Head of caudate nucleus (tissue), 42 donors: ENCODE measurements at places on chromosomes 16 and 17.

GRCh38 chr17:6153375-6153774 lies 83.2 kb downstream of the WSCD1 start:
- DNase-seq, result peak; percentile 24

DNA sequence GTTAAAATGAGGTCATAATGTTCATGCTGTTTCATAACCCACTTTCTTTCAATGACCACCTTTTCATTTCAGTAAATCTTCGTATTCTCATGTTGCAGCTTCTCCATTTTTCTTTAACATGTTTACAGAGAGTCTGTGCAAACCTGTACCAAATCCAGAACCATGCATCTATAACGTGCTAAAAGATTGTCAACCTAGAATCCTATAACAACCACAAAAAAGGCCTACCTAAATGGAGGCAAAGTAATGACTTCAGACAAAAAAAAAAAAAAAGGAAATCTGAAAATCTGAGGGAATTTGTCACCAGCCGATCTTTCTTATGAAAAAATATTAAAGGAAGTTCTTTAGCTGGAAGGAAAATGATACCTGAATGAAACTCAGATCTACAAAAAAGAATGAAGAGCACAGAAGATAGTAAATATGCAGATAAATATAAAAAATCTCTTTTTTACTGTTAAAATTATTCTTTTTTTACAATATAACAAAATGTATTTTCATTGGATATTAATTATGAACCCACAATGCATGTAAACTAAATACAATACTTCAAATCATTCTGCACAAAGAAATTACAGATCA lies 1.4 kb upstream of the SLFN11 start:
- no peak for DNase-seq

DNA sequence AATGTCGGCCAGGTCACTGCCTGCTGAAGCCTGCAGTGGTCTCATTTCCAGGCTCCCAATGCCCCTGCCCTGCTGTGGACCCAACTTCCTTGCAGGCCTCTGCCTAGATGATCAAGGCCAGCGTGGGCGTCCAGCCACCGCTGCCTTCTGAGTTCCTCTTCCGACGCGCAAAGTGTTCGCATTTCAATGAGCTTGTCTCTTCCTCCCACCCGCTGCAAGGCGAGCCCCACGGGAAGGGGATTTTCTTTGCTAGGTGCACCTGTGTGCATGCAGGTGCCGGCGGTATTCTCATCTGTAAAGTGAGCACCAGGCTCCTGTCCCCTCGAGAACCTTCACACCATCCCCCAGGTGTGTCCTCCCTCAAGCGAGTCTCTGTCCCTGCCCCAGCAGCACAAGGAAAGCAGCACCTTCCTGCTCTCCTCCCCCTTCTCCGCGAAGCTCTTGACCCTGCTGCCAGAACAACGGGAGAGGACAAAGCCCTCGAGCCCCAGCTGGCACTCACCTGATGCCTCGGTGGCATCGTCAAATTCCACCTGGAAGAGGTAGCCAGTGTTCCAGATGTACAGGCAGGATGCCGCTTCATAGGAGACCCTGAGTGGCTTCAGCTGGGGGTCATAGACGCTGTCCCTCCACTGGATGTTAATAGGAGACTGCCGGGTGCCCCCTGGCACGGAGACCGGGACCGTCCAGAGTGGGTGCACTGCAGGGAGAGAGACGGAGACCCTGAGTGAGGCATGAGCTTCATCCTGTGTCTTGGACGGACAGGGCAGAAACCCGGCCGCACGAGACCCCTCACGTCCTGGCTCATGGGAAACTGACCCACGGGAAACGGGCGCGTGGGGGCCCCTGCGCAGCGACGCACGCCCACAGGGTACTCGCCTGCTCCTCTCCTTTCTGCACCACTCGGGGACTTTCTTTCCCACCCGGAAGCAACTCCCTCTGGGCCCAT lies 9.8 kb downstream of the CA5A start:
- peak; percentile 29 for DNase-seq

GRCh38 chr16:80041410-80041809 lies 440.9 kb upstream of the MAF start:
- DNase-seq, result no peak

- DNase-seq, result no peak
Measured at GRCh38 chr17:36130346-36130745, 26.7 kb downstream of the CCL4 start.

DNA sequence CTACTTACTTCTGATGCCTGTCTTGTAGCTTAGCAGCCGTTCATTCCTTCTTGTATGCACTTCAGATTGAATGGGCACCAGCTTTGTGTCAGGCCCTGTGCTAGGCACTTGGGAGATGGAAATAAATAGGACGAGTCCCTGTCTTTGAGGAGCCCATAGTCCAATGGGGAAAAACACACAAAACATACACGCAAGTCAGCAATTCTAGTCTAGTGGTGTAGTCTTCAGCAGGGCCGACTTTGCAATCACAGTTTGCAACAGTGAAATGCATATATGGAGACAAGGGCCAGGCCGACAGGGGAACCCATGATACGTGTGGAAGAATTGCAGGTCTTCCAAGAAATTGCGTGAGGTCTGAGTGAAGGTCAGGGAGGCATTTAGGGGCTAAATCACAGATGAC lies 262.6 kb downstream of the MAF start:
- DNase-seq, result no peak

GRCh38 chr17:71765437-71765836 lies 355.4 kb upstream of the SOX9 start:
- DNase-seq, result no peak

DNA sequence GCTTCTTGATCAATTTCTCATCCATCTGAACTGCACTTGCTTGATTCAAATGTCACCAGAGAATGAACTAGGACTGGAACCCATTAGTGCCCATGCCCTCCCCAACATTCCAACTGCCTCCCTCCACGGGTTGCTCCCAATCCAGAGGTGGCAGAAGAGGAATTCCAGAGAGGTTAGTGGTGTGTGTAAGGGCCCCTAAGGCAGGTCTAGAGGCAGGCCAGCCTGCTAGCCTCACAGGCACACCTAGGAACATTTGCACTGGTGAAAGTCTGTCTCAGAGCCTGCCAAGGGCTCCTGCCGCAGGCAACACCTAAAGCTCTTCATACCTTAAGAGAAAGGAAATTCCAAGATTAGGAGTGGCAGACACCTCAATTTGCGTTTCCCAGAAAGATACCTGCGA lies 21.2 kb upstream of the CMTM4 start:
- DNase-seq, result no peak

DNA sequence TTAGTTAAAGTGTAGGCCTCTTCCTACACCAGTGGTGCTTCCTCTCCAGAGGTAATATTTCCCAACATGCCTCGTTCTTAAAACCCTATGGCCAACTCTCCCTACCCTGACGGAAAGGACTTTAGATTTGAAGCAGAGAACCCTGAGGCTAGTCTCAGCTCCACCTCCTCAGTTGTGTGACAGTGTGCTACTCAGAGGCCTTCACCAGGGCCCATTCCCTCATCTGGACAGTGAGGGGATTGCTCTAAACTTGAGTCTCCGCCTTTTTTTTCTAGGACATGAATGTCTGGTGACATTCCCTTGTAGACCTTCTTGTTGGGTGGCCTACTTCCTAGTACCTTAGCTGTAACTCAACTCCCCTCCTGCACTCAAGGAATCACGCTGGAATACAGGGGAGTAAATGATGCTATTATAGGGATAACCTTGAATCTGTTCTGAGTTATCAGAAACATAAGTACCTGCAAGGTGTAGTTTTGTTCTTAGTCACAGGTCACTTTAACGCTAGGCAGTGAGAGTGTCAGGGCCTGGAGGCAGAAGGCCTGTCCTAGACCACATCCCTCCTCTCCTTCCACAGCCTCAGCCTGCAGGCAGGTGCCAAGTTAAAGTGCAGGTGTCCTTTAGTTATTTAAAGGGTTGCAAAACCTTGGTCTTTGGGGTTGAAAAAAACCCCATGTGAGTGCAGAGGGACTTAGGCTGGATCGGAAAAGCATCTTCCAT lies 26.9 kb downstream of the LDHD start:
- DNase-seq, result no peak

DNA sequence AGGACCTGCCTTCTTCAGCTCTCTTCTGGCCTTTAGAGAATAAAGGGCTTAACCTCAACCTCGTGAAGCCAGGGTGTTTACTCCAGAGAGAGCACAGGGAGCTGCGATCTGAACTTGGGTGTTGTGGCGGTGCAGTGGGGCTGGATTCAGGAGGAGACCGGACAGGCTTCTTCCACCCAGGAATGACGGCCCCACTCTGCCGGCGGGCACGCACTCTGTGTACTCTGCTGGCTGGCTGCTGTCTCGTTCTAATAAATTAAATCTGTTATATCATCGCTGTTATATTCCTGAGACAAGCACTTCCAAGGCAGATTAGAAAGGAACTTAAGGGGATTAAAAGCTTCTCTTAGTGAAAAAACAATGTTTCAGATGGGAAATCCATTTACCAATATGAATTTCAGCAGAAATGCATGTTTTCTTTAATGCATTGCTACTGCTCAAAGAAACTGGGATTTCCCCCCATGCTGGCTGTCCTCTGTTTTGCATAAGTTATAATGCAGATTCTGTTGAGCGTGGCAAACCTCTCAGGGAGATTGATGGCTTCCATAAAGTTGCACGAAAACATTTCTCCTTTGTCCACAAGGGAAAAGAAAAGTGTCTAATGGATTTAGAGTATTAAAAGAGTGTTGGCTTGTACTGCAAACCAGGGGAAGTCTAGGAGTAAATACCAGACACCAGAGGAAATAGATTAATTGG lies 168.6 kb upstream of the IRX3 start:
- DNase-seq, result no peak

DNA sequence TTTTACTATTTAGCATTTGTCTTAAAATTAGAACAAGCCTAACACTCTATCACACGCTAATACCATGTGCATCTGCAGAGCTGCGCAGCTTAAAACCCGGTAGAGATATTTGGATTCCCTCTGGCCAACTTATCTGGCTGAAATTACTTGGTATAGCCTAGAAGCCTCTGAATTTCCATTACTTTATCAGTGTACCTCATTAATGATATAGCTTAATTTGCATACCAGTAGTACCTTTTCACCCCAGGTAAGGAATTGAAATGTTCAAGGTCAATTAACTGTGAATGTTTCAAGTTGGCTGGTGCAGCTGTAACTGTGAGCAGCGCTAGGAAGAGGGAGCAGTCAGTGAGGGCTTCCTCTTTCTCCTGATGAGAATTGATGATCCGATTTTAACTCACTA lies 74.2 kb downstream of the CNTNAP4 start:
- DNase-seq, result no peak

- DNase-seq, result no peak
Measured at GRCh38 chr16:7585705-7586104, 253.1 kb downstream of the RBFOX1 start.

- DNase-seq, result no peak
Measured at GRCh38 chr17:36136036-36136435, 32.4 kb downstream of the CCL4 start.

DNA sequence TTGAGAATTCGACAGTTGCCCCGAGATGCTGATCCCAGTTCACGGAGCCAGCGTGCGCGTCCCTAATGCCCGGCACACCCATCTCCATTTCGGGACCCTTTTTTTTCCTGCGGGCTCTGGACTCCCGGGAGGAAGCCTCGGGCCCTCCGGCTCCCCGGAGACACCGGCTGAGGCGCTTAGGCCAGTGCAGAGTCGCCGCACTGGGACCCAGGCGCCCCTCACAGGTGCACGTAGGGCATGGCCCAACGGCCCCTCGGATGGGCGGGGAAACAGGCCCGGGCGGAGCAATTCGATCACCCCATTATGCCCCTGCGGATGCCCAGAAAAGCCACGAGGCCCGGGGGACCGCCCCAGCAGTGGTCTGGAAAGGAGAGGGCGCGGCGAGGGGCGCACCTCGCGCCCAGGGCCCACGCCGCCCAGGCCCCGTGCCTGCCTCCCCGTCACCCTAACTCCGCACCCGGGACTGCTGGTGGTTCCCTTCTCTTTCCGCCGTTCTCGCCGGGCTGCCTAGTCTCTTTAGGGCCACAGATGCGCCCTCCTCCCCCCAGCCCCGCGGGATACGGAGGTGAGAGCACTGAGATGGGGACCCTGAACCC lies 18.5 kb upstream of the ZFHX3 start:
- no peak for DNase-seq

DNA sequence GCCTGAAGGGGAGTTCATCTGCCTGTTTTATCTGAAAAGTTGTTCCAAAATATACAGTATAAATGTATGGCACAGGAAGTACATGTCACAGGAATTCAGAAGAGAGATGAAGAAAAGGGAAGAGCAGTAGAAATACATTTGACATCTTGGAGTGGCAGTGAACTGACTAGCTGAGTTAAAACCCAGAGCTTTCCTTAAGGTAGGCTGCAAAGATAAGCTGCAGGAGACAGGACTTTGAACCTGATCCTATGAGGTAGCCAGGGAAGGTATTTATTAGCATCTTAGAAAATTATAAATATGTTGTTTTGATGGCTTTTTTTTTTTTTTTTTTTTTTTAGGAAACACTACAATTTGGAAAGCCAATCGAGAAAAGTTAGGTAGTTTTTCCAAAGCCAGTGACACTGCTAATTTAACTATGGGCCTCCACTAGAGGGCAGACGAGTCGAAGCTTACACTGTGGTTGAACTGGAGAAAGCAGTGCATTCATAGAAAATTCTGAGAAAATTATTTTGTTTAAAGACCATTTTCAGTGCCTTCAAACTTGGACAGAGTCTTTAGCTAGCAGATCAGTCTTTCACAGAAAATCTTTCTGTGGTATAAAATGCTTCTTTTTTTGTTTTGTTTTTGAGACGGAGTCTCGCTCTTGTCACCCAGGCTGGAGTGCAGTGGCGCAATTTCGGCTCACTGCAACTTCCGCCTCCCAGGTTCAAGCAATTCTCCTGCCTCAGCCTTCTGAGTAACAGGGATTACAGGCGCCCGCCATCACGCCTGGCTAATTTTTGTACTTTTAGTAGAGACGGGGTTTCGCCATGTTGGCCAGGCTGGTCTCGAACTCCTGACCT lies 122.3 kb downstream of the SSH2 start:
- DNase-seq, result peak; percentile 84

- no peak for DNase-seq
Measured at GRCh38 chr16:80045861-80046260, 445.3 kb upstream of the MAF start.

GRCh38 chr16:83118365-83118764 lies 491.6 kb downstream of the CDH13 start:
- no peak for DNase-seq

- DNase-seq, result no peak
Measured at GRCh38 chr17:2157081-2157480, 102.2 kb downstream of the HIC1 start.

DNA sequence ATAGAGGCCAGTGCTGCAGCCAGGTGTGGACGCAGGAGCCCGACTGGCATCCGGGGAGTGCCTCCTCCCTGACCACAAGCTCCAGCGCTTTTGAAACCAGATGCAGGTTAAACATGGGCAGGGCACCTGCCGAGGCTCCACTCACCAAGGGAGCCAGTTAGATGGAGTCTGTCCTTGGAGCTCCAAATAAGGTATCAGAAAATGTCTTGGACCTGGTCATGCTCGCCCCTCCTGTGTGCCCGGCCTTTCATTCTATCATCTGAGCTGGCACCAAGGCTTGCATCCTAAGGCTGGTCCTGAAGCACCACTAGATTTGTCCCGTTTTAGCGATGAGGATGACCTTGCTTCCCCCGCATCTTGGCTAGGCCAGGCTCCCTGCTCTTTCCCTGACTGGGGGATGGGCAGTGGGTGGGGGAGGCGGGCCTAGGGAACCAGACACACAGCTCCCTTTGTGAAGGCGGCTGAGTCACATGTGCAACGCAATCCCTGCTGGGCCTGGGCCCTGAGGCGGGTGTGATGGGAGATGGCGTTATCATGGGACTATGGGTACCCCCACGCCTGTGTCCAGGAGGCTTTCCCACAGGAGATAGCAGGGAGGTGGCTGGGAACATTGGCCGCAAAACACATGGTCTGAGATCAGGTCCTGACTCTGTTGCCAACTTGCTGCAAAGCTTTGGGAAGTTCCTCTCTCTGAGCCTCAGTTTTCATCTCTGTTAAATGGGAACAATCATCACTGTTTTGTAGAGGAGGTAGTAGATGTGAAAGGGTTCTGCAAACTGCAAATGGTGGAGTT lies 5.0 kb upstream of the ADGRG1 start:
- DNase-seq, result peak; percentile 97
